Stimulated activated CD8-positive, alpha-beta memory T cell treated with anti-CD3 and anti-CD28 coated beads, Interleukin-15, amount 100 ng/mL, for 4 hours (primary cell): ENCODE measurements at places on chromosomes 4 and X.

DNA sequence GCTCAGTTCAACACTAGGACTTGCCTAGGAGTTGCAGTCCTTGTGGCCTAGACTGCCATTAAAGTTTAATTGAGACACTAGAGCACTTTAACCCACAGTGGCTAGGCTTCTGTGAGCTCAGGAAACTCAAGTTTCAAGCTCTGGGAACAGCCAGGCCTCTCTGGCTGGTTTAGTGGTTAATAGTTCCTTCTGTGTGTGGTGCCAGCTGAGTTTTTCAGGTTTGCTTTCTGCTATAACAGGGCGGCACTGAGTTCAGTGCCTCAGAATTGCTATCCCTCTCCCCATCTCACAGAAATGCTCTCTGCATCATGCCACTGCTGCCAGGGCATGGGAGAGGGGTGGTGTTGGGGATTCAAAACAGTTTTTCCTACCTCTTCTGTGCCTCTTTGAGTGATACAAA, 15.9 kb downstream of the MMAA start:
- no peak for DNase-seq

GRCh38 chr4:7183780-7184460, 8.4 kb upstream of the SORCS2 start:
- no peak for DNase-seq

DNA sequence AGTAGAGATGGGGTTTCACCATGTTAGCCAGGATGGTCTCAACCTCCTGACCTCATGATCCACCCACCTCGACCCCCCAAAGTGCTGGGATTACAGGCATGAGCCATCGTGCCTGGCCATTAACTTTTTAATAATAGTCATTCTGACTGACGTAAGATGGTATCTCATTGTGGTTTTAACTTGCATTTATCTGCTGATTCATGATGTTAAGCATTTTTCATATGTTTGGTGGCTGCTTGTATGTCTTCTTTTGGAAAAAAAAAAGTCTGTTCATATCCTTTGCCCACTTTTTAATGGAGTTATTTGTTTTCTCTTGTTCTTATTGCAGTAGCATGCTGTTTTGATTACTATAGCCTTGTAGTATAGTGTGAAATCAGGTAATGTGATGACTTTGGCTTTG, 45.8 kb downstream of the ANXA10 start:
- DNase-seq = no peak

GRCh38 chr4:80926446-80926845, 104.1 kb upstream of the BMP3 start:
- DNase-seq = no peak

- DNase-seq = no peak
These were observed 16.1 kb upstream of the SAT1 start for GRCh38 chrX:23766650-23767551.

DNA sequence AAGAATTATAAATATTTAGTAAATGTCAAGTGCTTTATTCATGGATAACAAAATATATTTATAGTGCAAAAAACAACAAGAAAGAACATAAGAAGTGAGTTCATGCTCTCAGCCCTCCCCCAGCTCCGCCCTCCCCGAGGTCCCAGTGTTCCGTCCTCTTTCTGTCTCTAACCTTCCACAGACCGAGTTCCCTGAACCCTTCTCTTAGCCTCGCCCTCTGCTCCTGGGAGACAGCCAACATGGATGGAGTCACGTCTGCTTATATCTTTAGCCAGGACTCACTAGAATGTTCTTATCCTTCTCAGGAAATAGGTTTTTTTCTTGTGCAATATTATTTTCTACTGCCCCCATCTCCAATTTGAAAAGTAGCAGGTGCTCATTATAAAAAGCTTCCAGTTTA, 40.1 kb upstream of the HELT start:
- no peak for DNase-seq

DNA sequence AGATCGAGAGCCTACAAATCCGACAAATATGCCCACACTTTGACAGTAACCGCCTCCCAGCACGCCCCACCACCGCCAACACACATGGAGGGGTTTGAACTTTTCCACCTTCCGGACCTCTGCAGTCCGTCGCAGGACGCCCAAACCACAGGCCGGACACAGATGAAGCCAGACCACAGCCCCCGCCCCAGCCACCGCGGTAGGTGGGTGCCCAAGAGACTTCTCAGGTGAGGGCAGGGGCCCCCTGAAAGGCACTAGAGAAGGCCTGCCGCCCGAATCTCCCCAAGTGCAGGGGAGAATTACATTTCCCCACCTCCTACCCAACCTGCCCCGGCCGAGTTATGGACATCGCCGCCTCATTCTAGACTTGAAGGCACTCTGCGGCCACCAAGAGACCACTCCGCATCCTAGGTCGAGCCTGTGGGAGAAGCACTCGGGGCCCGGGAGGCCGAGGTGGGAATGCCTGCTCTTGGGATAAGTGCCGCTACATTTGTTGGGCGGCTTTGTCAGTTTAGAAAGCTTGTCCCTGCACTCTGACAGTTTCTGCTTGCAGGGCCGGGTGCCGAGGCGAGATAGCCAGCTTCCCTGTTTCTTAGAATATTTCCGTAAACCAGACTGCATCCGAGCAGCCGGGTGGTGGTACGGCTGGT, 21.5 kb downstream of the HAND2 start:
- DNase-seq = no peak

DNA sequence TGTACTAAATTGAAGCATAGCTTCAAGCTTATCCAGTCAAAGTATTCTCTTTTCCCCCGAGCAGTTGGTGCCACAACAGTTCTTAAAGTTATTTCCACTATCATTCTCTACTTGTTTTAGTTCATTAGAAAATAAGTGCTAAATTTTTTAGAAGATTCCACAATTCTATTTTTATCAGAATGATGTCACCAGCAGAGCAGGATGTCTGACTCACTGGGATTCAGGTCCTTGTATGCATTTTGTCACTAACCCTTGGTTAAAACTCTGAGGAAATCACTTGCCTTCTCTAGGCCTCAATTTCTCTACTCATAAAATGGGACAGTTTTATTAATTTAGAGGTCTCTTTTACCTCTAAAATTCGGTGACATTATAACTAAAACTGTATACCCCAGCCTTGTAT, 3.4 kb downstream of the DDX53 start:
- no peak for DNase-seq
